ENCODE measurements at places on chromosomes 7 and 10.
A peak's percentile ranks its signal among the peaks of the same experiment; 100 is the strongest.

DNA sequence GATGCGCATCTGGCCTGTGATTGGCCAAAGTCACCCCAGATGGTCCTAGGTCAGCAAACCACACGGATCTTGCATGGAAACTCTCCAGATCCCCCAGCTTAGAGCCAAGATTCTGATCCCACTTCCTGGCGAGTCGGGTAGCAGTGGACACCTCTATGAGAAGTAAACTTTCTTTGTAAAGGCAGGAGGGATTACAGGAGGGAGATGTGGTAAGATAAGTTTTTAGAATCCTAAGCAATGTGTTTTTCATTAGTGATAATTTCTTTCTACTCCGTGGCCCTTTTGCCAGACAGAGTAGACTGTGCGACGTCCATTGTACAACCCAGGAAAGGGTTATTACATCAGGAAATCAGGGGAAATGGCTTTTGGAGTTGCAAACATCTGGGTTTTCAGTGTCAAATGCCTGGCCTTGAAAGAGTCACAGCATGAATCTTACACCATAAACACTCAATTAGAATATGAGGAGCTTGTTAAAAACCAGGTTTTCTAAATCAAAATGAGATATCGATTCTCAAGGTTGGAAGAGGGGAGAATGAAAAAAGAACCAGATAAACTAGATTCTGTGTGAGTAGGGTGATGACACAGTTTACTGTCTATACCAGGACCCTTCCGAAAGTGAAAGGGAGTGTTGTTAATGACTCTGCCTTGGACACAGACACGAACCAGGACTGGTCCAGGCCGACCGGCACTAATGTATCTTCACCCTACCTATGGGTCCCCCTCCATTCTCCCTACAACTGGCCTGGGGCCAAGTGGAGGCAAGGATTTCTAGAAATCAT, 61.9 kb upstream of the WAC start:
- DNase-seq, result no peak

GRCh38 chr7:11650030-11650429, 182.0 kb downstream of the THSD7A start:
- no peak for DNase-seq

- DNase-seq, result peak; percentile 48
Observed at GRCh38 chr7:30510124-30511075, 5.8 kb upstream of the GGCT start.

- DNase-seq, result no peak
Observed at GRCh38 chr7:36598054-36598674, 126.1 kb downstream of the AOAH start.

DNA sequence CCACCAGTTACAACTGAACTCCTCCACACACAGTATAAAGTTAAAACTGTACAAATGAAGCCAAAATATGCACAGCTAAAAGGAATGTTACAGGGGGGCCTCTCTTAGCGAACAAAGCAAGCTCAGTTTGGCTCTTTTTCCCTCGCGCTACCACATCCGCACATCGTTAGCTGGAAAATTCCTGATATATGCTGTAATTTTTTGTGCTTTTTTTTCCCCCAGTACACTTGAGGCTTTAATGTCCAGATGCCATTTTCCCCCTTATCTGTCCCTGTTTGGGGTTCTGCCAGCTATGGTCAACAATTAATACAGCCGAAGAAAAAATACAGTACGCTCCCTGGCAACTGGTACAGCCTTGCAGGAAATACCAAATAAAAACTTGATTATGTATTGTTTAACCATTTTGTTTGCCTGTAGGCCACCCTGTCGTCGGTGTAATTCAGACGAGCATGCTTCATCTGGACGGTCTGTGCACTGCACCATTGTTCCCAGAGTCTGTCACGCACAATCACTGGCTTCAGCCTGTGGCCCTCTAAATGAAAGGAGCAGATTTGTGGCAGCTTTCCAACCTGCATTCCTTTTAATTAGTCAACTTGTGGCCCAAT, 108.1 kb upstream of the FAM133B start:
- peak; percentile 91 for DNase-seq

DNA sequence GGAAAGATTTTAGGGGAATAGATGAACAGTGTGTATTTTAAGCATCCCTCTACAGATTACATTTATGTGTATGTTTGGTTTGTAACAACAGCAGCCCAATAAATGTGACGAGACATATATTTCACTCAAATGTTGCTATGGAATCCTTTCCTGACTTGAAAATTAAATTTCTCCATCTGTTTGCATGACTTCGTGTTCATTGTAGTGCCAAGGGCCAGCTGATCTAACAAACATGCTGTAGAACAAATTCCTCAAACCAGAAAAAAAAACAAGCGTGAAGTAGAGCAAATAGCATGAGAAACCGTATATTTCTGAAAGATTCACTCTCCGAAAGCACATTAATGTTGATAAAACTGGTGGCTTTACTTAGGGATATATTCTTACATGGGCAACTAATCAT, 87.8 kb downstream of the NRCAM start:
- no peak for DNase-seq

Data from Daoy (cell line).